Nephron progenitor cell (in vitro differentiated cells): ENCODE measurements at places on chromosomes 7 and 10.
A peak's percentile ranks its signal among the peaks of the same experiment; 100 is the strongest.

GRCh38 chr7:132819648-132820047, 243.4 kb upstream of the PLXNA4 start:
- no peak for DNase-seq

- DNase-seq, result no peak
Observed at GRCh38 chr10:60952067-60952845, 8.3 kb upstream of the RHOBTB1 start.

- DNase-seq, result peak; percentile 3
Observed at GRCh38 chr10:111370101-111370500, 293.3 kb downstream of the ADRA2A start.

DNA sequence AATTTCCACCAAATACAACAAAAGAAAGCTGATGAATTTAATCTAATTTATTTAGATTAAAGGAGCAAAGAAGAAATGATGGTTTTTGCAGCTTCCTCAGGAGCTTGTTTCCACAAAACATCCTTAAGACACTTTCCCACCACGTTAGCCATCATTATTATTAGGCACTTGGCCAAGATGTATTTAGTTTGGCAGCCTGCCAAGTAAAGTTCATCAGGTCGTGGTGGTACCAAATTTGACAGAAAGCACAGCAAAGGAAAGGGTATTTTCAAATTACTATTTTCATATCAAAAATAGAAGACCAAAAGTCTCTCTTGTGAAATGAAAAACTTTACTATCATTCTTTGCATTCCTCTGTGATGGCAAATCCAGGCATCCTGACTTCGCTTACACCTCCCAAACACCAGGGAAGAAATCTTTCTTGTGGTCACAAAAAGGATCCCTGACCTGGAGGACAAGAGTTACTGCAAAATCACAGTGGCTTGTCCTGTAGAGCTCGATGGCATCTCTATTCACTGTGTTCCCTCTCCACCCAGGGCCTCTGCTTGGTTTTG, 123.1 kb upstream of the INHBA start:
- DNase-seq, result no peak

- DNase-seq, result no peak
Observed at GRCh38 chr7:40641701-40642100, 506.9 kb downstream of the SUGCT start.
